ENCODE measurements at places on chromosomes 3 and 15.

GRCh38 chr15:71971905-71972304 lies 146.0 kb downstream of the MYO9A start:
- DNase-seq: no peak

- no peak for DNase-seq
Measured at GRCh38 chr3:122668930-122669730, 11.5 kb upstream of the PARP14 start.

GRCh38 chr15:100780208-100780800 lies 99.3 kb upstream of the ALDH1A3 start:
- DNase-seq: no peak

DNA sequence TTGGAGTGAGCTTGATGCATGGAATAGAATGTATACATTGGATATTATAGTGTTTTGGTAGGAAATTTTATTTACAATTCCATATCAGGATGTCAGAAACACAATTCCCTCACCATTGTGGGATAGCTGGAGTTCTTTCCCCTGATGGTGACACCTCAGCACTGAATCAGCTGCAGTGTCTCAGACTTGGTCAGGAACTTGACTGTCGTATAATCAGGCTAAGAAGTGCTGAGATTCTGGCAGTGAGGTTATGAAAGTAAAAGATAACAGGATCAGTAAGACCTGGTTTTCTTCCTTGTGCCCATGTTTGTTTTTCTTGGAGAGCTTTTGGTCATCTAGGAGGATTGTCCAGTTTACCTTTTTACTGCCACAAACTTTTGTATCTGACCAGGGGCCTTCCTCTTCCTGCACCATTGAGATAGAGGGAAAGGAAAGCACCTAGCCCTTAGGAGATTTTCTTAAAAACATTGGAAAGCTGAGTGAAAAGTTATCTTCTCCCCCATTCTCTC lies 27.3 kb upstream of the ST3GAL6 start:
- DNase-seq: no peak

DNA sequence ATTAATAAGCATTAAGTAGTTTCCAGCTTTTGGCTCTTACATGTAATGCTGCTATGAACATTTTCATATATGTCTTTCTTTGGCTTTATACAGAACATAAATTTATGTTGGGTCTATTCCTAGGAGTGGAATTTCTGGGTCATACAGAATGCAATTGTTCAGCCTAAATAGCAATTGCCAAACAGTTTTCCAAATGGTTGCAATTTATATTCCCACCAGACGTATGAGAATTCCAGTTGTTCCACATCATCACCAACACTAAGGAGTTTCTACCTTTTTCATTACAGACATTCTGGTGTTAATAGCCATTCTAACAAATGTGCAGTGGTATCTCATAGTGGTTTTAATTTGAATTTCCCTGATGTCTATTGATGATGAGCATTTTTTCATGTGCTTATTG lies 160.1 kb upstream of the TMC3 start:
- DNase-seq: no peak

GRCh38 chr3:86867982-86868381 lies 123.0 kb downstream of the VGLL3 start:
- no peak for DNase-seq

DNA sequence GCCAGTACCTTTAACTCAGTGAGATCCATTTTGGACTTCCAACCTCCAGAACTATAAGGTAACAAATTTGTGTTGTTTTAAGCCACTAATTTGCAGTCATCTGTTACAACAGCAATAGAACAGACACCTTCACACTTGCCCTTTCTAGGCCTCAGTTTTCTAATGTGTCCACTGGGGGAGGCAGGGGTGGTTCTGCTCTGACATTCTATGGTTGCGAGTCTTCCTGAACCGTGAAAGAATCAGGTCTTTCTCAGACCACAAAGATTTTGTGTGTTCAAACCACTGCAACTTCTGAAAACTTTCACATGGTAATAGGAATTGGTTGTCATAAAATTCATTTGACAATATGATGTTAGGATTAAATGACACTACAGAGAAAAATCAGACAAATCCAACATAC lies 26.8 kb upstream of the CSTA start:
- DNase-seq: no peak

GRCh38 chr3:61561374-61562041 lies at the start of gene PTPRG:
Gene PTPRG, plus strand, starts transcription at chr3:61561571. Its CDS starts 717 bp downstream, at chr3:61562288.
- no peak for DNase-seq

DNA sequence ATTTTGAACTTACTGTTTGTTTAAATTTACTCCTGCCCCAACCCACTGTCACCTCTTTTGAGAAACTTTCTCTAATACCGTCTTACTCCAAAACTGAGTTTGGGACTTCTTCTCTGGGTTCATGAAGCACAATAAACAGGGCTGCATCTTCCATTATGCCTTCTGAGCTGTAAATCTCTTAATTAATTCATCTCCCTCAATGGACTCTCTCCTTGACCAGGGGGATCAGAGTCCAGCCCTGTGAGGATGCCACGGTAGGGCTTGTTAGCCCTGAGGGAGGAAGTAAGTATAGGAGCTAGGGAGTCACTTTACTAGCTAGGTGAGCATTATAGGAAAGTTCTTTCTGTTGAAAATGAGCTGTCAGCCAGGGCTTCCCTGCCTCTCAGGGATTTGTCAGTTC lies 299.3 kb upstream of the SATB1 start:
- DNase-seq: no peak

DNA sequence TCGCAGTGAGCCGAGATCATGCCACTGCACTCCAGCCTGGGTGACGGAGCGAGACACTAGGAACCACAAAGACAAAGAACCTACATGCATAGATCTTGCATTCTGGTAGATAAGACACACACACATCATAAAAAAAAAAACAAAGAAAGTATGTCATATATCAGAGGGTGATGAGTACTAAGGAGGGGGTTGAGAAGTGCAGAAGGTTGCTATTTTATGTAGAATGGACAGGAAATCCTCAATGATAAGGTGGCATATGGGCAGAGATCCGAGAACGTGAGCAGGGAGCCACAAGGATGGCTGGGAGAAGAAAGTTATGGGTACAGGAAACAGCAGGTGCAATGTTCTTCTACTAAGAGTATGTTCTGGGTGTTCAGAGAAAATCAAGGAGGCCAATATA lies 118.8 kb downstream of the MEX3B start:
- no peak for DNase-seq

GRCh38 chr15:45773149-45773548 lies 138.3 kb downstream of the SQOR start:
- DNase-seq: no peak

DNA sequence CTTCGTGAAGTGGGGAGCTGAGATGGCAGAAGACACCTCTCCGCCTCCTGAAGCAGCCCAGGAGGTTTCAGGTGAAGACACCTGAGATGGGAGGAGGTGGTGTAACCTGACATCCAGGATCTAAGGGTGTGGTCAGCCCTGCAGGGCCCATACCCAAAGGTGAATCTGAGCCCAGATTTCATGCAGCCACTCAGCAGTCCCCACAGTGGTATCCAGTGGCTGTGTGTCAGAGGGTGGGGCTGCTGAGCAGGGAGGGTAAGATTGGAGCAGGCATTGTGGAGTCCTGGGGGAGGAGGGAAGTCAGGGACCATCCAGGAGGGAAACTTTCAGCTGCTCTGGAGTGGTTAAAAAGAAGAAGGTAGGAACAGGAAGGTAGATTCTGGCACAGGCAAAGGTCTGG lies 46.0 kb upstream of the SMAD6 start:
- DNase-seq: no peak

DNA sequence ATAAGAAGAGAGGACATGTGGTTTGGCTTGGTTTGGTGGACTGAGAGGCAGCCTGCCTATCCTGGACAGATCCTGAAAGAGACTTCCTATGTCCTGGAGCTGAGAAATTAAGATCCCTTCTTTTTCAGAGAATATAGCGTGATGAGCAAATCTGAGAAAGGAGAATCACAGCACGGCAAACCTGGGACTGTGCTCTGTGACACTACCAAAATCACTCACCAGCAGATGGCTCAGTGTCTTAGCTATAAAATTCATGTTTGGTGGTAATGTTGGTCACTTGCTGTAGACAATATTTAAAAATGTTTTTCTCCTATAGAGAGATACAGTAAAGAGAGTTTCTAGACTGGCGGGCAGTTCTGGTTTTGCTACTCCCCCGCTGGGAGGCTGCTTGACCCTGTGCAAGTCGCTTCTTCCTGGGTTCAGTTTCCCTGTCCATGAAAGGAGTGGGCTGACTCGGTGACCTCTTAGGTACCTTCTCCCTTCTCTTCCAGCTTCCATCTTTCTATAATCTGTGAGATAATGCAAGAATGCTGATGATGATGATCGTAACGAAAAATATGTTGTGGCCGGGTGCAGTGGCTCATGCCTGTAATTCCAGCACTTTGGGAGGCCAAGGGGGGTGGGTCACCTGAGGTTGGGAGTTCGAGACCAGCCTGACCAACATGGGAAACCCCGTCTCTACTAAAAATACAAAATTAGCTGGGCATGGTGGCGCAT lies 7.6 kb upstream of the HES1 start:
- no peak for DNase-seq

DNA sequence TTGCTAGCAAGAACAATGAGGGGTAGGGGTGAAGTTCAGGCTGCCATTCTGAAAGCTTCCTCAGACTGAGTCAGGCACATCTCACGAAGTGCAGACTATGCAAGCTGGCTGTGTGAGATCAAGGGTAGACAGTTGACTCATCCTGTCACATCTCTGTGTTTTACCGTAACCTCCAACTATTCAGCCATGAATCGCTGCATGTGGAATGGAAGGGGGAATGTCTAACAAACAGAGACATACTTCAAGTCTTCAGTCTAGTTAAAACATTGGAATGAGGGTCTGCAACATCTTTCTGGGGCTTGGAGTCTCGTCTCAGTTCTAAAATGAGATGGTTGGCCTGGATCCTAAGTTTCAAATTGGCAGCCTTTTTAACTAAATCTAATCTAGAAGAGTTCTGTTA lies 25.9 kb downstream of the AGTR1 start:
- no peak for DNase-seq

DNA sequence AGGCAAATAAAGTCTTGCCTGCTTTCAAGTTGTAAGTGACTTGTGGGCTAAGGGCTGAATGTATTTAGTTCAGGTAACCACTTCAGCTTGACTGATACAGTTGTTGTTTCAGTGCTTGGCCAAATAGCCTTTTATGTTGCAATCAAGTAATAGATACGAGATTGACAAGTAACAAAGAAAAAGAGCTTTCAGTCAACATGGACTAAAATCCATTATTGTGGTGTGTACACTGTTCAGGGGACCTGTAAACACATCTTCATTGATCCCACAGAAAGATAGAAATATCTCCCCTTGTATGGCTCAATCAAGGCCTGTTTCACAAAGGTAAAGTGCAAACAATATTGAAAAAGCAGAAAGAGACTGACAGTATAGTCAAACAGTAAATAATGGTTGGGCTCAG lies 224.8 kb upstream of the TMCO5A start:
- no peak for DNase-seq

- no peak for DNase-seq
Measured at GRCh38 chr3:66138336-66139313, 82.2 kb upstream of the SLC25A26 start.

DNA sequence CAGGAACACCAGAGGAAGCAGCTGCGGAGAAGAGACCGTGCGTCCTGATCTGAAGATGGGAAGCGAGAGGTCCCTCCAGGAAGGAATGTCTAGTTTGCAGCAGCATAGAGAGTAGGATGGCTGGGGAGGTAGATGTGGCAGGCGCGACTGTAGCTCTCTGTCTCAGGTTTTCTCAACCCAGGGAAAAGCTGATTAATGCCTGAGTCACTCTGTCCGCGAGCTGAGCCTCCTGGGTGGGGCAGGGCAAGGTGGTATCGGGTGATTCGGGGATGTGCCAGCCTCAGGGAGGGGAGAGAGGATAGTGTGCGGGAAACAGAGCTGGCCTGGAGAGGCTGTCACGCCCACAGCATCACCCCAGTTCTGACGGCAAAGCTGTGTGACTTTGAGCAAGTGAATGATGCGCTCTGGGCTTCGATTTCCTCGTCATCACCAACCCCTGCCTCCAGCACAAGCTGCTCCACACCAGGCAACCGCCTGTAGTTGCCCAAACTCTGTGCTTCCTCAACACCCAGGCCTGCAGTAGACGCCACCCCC lies 28.4 kb downstream of the CPN2 start:
- DNase-seq: no peak

DNA sequence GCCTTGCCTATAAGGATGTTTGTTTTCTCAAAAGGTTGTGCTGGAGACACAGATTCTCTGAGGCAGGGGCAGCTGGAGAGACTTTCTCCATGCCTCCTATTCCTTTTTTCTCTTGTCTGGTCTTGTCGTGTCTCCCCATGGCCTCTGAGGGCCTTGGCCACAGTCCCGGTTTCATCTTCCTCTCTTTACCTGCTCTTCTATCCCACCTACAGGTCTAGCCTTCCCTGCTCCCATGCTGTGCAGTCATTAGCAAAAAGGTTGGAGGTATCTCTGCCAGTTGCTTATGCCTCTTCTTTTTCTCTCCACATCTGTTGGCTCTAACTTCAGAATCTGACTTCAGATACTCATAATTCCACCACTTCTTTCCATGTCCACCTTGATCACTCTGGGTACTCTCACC lies 191.1 kb downstream of the IL20RB start:
- no peak for DNase-seq

- no peak for DNase-seq
Measured at GRCh38 chr3:85244519-85244918, 285.7 kb downstream of the CADM2 start.

GRCh38 chr3:42668413-42668760 lies 14.9 kb downstream of the ZBTB47 start:
- no peak for DNase-seq

GRCh38 chr3:126654571-126655383 lies at the start of gene TXNRD3:
Gene TXNRD3, minus strand, starts transcription at chr3:126655124.
- DNase-seq: peak; percentile 63

DNA sequence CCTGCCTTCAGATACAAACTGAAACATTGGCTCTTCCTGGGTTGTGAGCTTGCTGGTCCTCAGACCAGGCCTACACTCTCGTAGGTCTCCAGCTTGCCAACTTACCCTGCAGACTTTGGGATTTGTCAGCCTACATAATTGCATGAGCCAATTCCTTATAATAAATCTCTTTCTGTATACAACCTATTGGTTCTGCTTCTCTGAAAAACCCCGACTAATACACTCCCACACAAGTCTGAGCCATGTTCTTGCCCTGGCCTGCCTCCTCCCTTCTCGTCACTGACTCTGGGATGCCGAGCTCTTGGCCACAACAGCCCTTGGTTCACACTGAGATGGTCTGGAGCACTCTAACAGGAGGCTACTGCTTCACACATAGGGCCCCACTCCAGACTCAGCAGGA lies 9.5 kb downstream of the CYP19A1 start:
- DNase-seq: no peak
